CD8-positive, alpha-beta memory T cell (primary cell): ENCODE measurements at places on chromosomes 3 and 15. TPM values are rescaled to one million over a fixed set of nuclear protein-coding genes. Genes with fewer than 3 reads are reported as not detected.

Gene GRAMD1C
- total RNA-seq, result 0.47 TPM

GRCh38 chr3:14133188-14133800 is 8.4 kb downstream of the TMEM43 start:
- DNase-seq, result no peak

Gene MYO5A
- total RNA-seq, result 31.0 TPM

DNA sequence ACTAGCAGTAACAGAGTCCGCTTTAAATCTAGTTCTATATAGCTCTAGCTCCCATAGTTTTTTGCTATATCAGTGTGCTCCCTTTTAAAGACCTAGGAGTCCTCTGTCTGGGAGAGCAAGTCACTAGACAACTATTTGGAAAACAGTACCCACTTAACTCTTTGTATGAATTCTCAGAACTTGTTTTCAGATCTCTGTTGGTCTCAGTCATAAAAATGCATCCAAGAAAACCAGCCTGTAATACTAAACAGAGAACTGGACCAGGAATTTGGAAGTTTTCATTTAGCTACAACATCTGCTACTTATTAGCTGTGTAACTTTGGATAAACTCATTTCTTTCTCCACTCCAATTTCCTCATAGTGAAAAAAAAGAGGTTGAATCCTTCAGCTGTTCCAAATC is 56.9 kb upstream of the C3orf49 start:
- DNase-seq, result no peak

GRCh38 chr3:44584646-44585501 is at the start of gene ZNF660:
Gene ZNF660 (plus strand): TSS chr3:44584964. CDS start chr3:44594194, 9,230 bp downstream.
- no peak for DNase-seq

Gene SELENOS
- 46.7 TPM for total RNA-seq

DNA sequence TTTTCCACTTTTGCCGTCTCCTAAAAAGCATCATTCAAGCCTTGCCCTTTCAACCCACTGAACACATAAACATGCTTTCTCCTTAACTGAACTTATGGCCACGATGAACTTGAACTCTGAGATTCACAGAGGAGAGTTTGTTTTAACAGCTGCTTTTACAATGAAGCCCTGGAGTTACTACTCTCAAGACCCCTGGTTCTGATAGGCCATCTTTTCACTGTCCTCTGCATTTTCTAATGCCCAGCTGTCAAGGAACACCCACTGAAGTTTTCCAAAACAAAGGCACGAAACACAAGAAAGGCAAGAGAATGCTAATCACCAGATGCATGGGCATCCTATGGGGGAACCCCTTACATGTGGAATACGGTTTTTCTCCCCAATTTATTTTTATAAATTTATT is 100.8 kb downstream of the ADAMTS9 start:
- no peak for DNase-seq

DNA sequence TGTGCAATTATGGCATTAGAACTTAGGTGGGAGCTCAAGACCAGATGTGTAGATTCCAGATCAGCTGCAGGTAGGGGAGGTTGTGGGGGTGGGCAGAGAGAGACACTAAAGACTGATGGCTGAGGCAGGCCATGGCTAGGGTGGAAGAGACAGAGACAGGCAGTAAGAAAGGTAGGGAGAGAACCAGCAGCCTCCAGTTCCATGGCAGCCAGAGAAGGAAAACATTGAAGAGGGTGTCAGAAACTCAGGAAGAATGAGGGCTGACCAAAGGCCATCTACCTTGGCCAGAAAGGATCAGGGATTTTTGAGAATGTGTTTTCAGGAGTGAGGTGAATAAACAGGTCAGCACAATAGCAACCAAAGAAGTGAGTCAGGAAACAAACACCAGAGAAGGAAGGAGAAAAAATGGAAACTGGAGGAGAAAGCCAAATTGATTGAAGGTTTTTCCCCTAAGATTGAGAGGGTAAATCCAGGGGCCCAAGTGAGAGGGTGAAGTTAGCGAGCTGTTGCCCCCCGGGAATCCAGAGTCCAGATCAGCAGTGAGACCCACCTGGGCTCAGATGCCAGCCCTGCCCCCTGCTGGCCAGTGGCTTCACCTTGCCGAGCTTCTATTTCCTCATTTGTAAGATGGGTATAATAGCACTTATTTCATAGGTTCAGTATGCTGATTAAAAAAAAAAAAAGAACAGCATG is 41.0 kb downstream of the ABHD2 start:
- peak; percentile 26 for DNase-seq

GRCh38 chr15:68175526-68175925 is 29.6 kb downstream of the CALML4 start:
- DNase-seq, result no peak

Gene IL17RC
- total RNA-seq, result 0.20 TPM

Gene FES
- 2.6 TPM for total RNA-seq

Gene IMPG2
- 0.20 TPM for total RNA-seq

DNA sequence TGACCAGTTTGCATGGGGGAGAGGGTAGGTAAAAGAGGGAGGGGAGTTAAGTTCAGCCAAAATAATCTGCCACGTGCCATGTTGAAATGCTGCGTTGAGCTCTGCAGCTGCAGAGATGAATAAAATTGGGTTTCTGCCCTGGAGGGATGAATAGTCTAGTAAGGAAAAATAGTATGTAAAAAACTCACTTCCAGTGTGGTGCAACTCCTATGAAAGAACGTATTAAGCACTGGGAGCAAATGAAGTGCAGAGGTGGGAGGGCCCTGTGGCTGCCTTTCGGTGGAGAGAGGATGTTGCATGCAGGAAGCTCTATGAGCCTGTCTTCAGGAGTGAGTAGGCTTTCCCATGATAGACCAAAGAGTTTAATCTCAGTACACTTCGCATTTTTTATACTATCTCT is 8.6 kb downstream of the CEP63 start:
- no peak for DNase-seq

Gene ADAMTS17
- total RNA-seq, result 1.9 TPM

Gene ALDH1A3
- total RNA-seq, result not detected

- no peak for DNase-seq
Measured at GRCh38 chr15:61050844-61051568, 178.1 kb downstream of the RORA start.

GRCh38 chr3:144809380-144809779 is 837.8 kb downstream of the DIPK2A start:
- no peak for DNase-seq

GRCh38 chr3:48270306-48270705 is 29.4 kb downstream of the ZNF589 start:
- no peak for DNase-seq

- DNase-seq, result no peak
Measured at GRCh38 chr3:197371591-197372046, 73.2 kb upstream of the DLG1 start.

- no peak for DNase-seq
Measured at GRCh38 chr3:8756671-8757070, 12.7 kb downstream of the OXTR start.

GRCh38 chr3:194720048-194720447 is 34.4 kb downstream of the FAM43A start:
- DNase-seq, result no peak

- DNase-seq, result no peak
Measured at GRCh38 chr15:85318048-85318731, 62.2 kb upstream of the AKAP13 start.

Gene GOLGA6B
- not detected for total RNA-seq

GRCh38 chr3:123533554-123534159 is 51.2 kb downstream of the HACD2 start:
- no peak for DNase-seq

GRCh38 chr3:108602249-108602934 is 12.9 kb downstream of the DZIP3 start:
- DNase-seq, result peak; percentile 43

Gene SETD2
- 32.4 TPM for total RNA-seq
